Hematopoietic multipotent progenitor cell treated with erythropoietin and hydrocortisone succinate and interleukin-3 and kit ligand, for 15 days (in vitro differentiated cells): ENCODE measurements at places on chromosomes 3 and 15.

- DNase-seq = no peak
Measured at GRCh38 chr3:159158213-159158612, 356.4 kb downstream of the MFSD1 start.

- DNase-seq = peak; percentile 5
Measured at GRCh38 chr15:91849749-91850161, 3.8 kb upstream of the SLCO3A1 start.

GRCh38 chr3:119149484-119149883 lies 3.5 kb downstream of the TEX55 start:
- DNase-seq = no peak

GRCh38 chr3:48928679-48929078 lies 10.0 kb downstream of the ARIH2 start:
- no peak for DNase-seq

- no peak for DNase-seq
Measured at GRCh38 chr3:112572701-112573100, 10.9 kb downstream of the SLC35A5 start.
